Stimulated activated CD4-positive, alpha-beta T cell treated with anti-CD3 and anti-CD28 coated beads, Interleukin-4, amount 100 ng/mL, for 4 hours (primary cell): ENCODE measurements at places on chromosomes 12 and 14.
A peak's percentile ranks its signal among the peaks of the same experiment; 100 is the strongest.

DNA sequence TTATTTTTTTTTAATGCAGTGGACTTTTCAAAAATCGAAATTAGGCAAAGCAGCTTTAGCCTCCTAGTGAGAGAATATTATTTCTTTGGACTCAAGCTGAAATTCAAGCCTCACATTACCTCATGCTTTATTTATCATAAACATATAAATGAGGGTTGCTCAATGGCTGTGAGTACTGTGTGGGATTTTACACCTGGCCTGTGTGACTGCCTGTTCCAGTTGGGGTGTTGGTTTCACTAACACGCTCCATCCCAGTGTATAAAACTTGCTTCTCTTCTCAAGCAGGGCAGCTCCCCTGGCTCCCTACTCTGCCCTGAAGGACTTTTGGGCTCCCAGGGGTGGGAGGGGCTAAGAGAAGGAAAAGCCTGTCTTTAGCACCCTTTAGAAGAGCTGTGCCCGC is 15.0 kb downstream of the ANKLE2 start:
- no peak for DNase-seq

- no peak for DNase-seq
Measured at GRCh38 chr12:117100851-117101673, 1.8 kb upstream of the TESC start.

DNA sequence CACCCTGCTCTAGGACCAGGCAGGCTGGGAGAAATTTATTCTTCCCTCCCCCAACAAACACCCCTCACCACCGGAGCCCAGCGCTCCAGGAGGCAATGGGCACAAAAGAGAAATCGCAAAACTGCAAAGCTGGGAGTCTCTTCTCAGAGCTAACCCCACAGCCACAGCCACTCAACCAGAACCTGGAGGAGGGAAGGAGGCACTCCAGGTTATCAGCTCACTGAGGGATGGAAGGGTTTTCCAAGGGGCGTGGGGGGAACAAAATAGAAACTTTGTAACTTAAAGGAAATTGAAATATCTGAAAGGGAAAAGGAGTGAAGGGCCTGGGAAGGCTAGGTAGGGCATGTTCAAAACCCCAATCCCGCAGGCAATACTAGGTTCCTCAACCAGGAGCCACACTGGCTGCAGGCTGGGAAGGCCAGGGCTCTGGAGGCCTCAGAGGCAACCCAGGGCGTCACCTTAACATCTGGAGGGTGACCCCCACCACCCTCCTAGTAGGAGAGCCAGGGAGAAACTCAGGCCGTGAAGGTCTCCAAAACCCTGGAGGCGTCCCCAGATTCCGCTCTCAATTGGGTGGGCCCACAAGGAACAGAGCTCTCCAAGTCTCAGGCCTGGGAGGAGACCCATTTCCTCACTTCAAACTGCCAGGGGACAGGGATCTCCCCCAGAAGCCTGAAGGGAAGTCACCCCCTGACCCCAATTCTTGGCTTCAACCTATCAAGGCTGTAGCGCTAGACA is 3.2 kb downstream of the KDM2B start:
- no peak for DNase-seq

DNA sequence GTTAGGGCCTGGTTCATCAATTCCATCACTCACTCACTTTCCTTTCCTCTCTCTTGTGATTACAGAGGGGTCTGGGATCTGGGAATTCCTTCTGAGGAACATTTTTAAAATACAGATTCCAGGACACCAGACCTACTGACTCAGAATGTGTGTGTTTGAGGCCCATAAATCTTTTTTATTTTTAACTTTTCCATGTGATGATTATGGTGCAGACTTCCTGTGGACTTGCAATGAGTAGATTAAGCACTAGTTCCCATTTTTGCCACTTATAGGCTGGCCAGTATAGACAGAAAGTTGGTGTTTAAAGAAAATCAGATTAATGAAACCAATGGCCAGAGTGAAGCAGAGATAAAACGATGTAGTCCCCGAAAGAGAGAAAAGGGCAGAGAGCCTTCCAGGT is 28.1 kb downstream of the SLC41A2 start:
- no peak for DNase-seq

- no peak for DNase-seq
Measured at GRCh38 chr12:92029136-92029535, 116.5 kb downstream of the BTG1 start.

GRCh38 chr12:77591959-77592743 is 238.5 kb upstream of the NAV3 start:
- no peak for DNase-seq

- DNase-seq = no peak
Measured at GRCh38 chr12:6664902-6665301, 2.0 kb upstream of the ING4 start.

DNA sequence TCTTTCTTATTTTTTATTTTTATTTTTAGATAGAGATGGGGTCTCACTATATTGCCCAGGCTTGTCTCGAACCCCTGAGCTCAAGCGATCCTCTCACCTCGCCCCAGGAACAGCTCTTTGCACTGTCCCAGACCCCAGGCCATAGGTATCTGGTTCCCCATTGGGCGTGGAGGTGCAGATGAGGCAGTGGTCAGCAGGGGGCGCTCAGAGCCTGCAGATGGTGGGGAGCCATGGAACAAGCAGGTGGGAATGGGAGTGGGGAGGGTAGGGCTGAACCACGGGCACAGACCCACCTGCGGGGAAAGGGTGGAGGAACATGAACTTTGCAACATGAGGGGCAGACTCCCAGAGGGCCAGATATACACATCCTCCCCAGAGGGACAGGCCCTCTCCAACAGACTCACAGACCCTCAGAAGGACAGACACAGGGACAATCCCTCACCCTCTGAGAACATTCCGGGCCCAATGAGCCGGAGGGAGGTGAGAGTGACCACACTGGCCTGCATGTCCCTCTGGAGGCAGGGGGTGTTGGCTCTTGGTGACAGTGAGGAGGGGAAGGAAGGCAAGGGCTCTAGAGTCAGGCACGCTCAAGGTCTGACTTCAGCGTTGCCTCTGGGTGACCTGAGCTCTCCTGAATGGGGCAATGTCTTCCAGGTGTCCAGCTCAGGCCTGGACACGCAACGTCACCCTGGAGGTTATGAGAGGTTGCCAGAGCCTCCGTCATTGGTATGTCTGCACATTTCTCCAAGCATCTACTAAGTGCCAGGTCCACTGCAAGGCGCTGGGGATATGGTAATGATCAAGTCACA is 34.9 kb downstream of the KRT80 start:
- peak; percentile 54 for DNase-seq

DNA sequence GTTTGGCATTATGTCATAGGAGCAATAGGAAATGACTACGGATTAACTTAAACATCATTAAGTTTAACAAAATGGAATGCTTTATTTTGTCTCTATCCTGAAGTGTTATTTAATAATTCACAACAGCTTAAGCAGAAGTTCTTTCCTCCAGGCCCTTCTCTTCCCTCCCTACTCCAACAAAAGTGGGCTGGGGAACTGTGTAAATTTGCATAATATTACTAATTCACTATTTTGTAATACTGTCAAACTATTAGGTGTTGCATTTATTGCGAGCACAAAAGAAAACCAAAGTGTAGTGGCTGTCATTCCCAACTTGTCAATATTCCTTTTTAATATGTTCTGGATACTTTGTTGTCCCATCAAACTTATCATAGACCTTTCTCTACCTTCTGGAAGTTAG is 69.8 kb downstream of the ATG14 start:
- DNase-seq = no peak

- no peak for DNase-seq
Measured at GRCh38 chr14:98913967-98914650, 357.9 kb downstream of the BCL11B start.
